ENCODE measurements at places on chromosomes 13 and 19. TPM values are rescaled to one million over a fixed set of nuclear protein-coding genes. Genes with fewer than 3 reads are reported as not detected.
A peak's percentile ranks its signal among the peaks of the same experiment; 100 is the strongest.

The LRRC4B gene
- total RNA-seq: not detected

DNA sequence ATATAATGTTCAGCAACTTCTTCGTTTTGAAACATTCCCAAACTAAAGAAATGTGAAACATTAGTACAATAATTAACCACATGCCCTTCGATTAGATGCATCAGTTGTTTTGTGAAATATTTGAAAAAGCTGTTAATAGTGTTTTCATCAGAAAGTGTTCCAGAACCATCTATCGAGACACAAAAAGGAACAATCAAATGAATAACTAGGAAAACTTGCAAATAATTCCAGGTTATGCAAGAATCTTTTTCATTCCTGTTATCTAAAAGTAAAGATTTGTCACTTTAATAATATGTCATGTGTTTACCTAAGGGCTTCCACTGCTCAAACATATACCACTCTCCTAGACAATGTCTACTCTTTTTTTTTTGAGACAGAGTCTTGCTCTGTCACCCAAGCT is 904.2 kb upstream of the MIR17HG start:
- no peaks in the 10 kb centered on the region for H3K4me1 ChIP-seq
- H3K4me3 ChIP-seq: no peak overlapping the region
- H3K27ac ChIP-seq: no peak overlapping the region
- H3K27me3 ChIP-seq: no peaks in the 10 kb centered on the region
- no peak for DNase-seq
- H3K36me3 ChIP-seq: no peaks in the 10 kb centered on the region

DNA sequence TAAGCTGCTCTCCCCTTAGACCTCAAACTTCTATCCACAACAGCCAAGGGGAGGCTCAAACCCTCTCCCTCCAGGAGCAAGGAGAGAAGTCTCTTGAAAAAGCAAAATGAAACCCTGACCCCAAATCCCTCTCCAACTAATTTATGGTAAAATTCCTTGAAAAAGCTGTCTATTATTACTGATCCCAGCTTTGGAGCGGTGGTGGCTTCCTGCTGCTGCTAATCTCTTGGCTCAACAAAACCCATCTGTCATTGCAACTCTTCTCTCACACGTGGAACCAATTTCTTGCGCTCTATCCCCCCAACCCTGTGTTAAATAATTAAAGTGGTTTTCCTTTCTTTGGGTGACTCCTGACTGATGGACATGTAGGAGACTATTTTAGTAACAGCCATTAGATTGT is 64.1 kb upstream of the OXGR1 start:
- H3K27ac ChIP-seq: no peak overlapping the region
- H3K36me3 ChIP-seq: no peaks in the 10 kb centered on the region
- no peak overlapping the region for H3K4me3 ChIP-seq
- peaks cover 21% of the 10 kb centered on the region for H3K27me3 ChIP-seq

DNA sequence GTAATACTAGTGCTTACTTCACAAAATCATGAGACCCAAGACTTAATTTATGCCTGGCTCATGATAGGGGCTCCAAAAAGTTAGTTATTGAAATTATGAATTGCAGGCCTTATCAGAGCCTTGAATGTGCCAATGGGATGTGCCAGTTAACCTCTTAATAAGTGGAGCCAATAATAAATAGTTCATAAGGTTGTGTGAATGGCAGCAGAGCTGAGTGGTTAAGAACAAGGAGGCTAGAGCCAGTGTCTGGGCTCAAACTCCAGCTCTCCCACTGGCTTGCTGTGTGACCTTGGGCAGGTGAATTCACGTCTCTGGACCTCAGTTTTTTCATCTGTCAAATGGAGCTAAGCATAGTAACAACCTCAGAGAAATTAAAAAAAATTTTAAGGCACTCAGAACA is 133.7 kb downstream of the IER2 start:
- no peaks in the 10 kb centered on the region for H3K4me1 ChIP-seq
- H3K27ac ChIP-seq: no peak overlapping the region
- H3K4me3 ChIP-seq: no peak overlapping the region
- DNase-seq: no peak
- H3K27me3 ChIP-seq: peaks cover 2% of the 10 kb centered on the region
- no peaks in the 10 kb centered on the region for H3K36me3 ChIP-seq

- no peak overlapping the region for H3K27ac ChIP-seq
- H3K4me1 ChIP-seq: no peaks in the 10 kb centered on the region
- H3K36me3 ChIP-seq: no peaks in the 10 kb centered on the region
- DNase-seq: no peak
- H3K27me3 ChIP-seq: peaks cover 26% of the 10 kb centered on the region
Observed at GRCh38 chr19:50531171-50531612, 17.5 kb upstream of the ASPDH start.

DNA sequence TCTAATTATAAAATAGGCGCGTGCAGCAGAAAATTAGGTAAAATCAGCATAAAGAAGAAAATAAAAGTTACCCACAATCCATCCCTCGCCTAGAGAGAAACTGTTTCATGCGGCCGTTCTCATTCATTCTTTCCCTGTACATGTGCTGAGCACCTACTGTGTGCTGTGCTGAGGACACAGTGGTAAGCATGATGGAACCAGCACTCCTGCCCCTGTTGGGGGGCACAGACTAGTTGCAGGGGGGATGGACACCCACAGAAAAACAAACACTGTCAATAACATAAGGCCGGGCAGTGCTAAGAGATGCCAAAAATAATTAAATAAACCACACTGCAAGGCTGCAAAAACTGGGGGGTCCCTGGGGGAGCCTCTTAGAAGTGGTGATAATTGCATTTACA is 43.3 kb downstream of the PTPRS start:
- H3K27me3 ChIP-seq: peaks cover 2% of the 10 kb centered on the region
- H3K4me3 ChIP-seq: no peak overlapping the region
- H3K4me1 ChIP-seq: peaks cover 2% of the 10 kb centered on the region
- no peaks in the 10 kb centered on the region for H3K36me3 ChIP-seq

GRCh38 chr19:46718157-46718933 is 1.4 kb upstream of the PRKD2 start:
- peak overlapping the region; percentile 95 for H3K27ac ChIP-seq
- H3K4me1 ChIP-seq: peaks cover 34% of the 10 kb centered on the region
- DNase-seq: peak; percentile 71
- H3K36me3 ChIP-seq: peaks cover 23% of the 10 kb centered on the region

- H3K4me1 ChIP-seq: no peaks in the 10 kb centered on the region
- peaks cover 2% of the 10 kb centered on the region for H3K27me3 ChIP-seq
- DNase-seq: no peak
- no peak overlapping the region for H3K4me3 ChIP-seq
Observed at GRCh38 chr13:108993346-108993745, 363.9 kb downstream of the MYO16 start.

The KLHL1 gene
- total RNA-seq: not detected

The FOXA3 gene
- 0.40 TPM for total RNA-seq

The OBI1 gene
- 20.6 TPM for total RNA-seq

DNA sequence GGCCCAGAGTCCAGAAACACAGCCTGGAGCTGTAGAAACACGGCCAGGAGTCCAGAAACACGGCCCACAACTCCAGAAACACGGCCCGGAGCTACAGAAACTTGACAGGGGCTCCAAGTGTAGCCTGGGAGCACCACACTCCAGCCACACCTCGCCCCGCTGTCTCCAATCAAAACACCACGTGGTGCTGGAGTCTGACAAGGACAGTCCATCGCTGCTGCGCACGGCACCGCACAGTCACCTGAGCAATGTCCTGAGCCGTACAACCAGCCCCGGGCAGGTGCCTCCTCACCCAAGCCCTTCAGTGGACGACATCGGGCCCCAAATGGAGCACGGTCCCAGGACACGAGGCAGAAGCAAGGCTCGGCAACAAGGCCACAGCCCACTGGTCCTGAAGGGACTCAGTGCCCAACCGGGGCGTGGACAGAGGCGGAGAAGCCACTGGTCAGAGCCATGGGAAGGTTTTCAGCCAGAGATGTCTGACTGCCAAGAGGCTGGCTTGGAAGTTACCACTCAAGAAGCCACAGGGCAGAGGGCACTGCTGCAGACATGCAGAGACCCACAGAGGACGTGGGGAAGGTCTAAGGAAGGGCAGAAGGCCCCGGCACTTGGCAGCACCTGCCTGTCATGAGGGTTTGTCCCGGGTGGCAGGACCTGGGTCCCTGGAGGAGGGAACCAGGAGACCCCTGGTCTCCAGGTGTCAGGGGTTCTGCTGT is 19.7 kb upstream of the PLPP2 start:
- no peaks in the 10 kb centered on the region for H3K4me1 ChIP-seq
- peaks cover 18% of the 10 kb centered on the region for H3K36me3 ChIP-seq
- no peak overlapping the region for H3K4me3 ChIP-seq
- H3K27ac ChIP-seq: no peak overlapping the region
- no peaks in the 10 kb centered on the region for H3K27me3 ChIP-seq
- DNase-seq: no peak

GRCh38 chr13:35838356-35838755 is 292.8 kb downstream of the DCLK1 start:
- no peak overlapping the region for H3K27ac ChIP-seq
- H3K27me3 ChIP-seq: no peaks in the 10 kb centered on the region

The ZNF541 gene
- total RNA-seq: 0.14 TPM

GRCh38 chr19:37691881-37692504 is 27.6 kb downstream of the ZNF607 start:
- peaks cover 22% of the 10 kb centered on the region for H3K36me3 ChIP-seq
- peaks cover 9% of the 10 kb centered on the region for H3K4me1 ChIP-seq
- peak overlapping the region; percentile 95 for H3K27ac ChIP-seq
- peak overlapping the region; percentile 92 for H3K4me3 ChIP-seq
- H3K27me3 ChIP-seq: no peaks in the 10 kb centered on the region

GRCh38 chr13:62631124-62631523 is 1215.5 kb upstream of the PCDH20 start:
- no peak overlapping the region for H3K27ac ChIP-seq
- no peak overlapping the region for H3K4me3 ChIP-seq
- no peak for DNase-seq
- H3K27me3 ChIP-seq: no peaks in the 10 kb centered on the region

GRCh38 chr19:45528149-45528743 is 21.0 kb downstream of the VASP start:
- peaks cover 2% of the 10 kb centered on the region for H3K27me3 ChIP-seq
- H3K27ac ChIP-seq: no peak overlapping the region
- H3K4me1 ChIP-seq: peaks cover 18% of the 10 kb centered on the region

The SRRM5 gene
- total RNA-seq: 0.37 TPM

The SIGLEC8 gene
- not detected for total RNA-seq

- H3K27ac ChIP-seq: no peak overlapping the region
- peaks cover 3% of the 10 kb centered on the region for H3K27me3 ChIP-seq
- H3K4me1 ChIP-seq: no peaks in the 10 kb centered on the region
- no peaks in the 10 kb centered on the region for H3K36me3 ChIP-seq
- no peak overlapping the region for H3K4me3 ChIP-seq
Observed at GRCh38 chr13:109309625-109310363, 476.6 kb downstream of the IRS2 start.

DNA sequence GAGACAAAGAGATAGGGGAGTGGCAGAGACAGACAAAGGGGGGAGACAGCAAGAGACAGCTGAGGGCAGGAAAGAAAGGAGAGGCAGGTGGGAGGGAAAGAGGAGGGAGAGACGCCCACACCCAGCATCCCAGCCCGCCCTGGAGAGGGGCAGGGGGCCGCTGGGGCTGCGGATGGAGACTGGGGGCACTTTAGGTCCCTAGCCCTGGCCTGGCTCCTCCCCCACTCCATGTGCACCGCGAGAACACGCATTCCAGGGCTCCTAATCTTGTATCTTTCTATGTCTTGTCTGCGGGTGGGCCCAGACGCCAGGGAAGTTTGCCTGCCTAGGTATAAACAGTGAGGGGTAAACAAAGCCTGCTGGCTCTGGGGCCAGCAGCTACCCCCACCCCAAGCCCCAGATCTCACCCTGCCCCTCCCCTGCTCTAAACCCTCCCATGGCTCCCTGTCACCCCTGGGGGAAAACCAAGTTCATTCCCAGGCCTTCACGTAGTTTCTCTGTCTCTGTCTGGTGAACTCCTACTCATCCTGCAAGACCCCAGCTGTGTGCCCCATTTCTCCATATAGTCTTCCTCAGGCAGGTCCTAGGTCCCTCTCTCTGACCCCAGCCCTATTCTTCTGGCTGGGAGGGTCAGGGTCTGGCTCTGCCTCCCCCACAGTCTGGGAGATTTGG is 5.7 kb downstream of the TLE5 start:
- H3K4me1 ChIP-seq: peaks cover 45% of the 10 kb centered on the region
- H3K27ac ChIP-seq: peak overlapping the region; percentile 47
- H3K36me3 ChIP-seq: peaks cover 50% of the 10 kb centered on the region

The ZNF223 gene
- total RNA-seq: 0.82 TPM

- H3K27ac ChIP-seq: no peak overlapping the region
- no peaks in the 10 kb centered on the region for H3K27me3 ChIP-seq
- H3K4me3 ChIP-seq: no peak overlapping the region
- no peaks in the 10 kb centered on the region for H3K36me3 ChIP-seq
- H3K4me1 ChIP-seq: no peaks in the 10 kb centered on the region
Observed at GRCh38 chr13:51257187-51257586, 35.0 kb downstream of the FAM124A start.

All from activated CD4-positive, alpha-beta T cell treated with anti-CD3 and anti-CD28 coated beads for 36 hours (primary cell).